ENCODE measurements at places on chromosomes 5 and 9. TPM values are rescaled to one million over a fixed set of nuclear protein-coding genes. Genes with fewer than 3 reads are reported as not detected.

The NUTM2G gene
- polyA plus RNA-seq = not detected

- no peak for DNase-seq
Observed at GRCh38 chr9:136578915-136579649, 33.2 kb upstream of the NOTCH1 start.

DNA sequence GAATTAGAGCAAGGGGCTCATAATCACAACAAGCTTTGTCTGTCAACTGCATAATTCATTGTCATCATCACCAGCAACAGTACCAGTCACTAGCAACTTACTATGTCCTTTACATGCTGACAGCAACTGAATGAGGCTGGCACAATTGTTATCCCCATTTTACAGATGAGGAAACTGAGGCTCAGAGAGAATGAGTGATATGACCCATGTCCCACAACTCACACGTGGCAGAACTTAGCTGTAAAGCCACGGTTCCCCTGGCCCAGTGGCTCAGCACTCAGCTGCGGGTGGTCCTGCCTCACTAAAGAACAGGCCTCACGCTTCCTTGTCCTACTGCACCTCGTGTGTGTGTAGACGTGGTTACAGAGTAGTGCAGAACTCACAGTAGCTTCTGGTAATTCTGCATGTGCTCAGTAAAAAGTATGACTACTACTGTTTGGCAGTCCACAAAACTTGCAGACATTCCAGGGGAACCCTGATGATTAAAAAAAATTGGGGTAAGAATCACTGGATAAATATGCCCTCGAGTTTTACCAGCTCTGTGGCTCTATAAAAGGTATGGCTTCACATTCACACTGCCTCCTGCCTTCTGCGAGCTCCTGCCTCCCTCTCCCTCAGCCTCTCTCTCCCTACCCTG lies 30.2 kb downstream of the AFAP1L1 start:
- no peak for DNase-seq

GRCh38 chr5:149381986-149382338 lies 2.9 kb upstream of the IL17B start:
- DNase-seq = peak; percentile 52

DNA sequence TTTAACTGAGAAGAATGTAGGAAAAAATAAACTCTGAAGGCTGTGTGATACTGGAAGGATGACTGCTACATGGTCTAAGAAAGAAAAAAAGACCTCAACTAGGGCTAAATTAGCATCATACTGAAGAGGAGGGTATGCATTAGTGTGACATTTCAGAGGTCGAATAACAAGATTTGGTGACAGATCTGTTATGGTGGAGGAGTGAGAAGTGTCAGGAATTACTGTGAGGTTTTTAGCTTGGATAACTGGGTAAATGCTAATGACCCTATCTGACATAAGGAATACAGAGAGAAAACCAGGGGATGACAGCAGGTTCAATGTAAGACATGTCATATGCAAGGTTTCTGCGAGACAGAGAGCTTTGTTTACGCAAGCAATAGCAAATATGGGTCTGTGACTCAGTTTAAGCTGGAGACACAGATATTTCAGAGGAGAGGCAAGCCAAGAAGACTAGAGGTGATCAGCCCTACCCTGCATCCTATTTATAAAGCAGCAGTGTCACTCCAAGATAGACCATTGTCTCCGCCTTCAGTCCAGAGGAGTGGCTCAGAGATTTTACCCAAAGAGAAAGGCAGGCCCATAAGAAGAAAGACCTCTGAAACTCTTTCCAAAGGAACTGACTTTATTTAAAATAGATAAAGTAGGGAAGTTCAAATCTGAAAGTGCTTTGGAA lies 44.3 kb downstream of the FBN2 start:
- no peak for DNase-seq

- no peak for DNase-seq
Observed at GRCh38 chr9:86550401-86550800, 196.2 kb upstream of the TUT7 start.

- no peak for DNase-seq
Observed at GRCh38 chr9:70031141-70031545, 12.5 kb upstream of the MAMDC2 start.

The TAF11L10 gene
- not detected for polyA plus RNA-seq

DNA sequence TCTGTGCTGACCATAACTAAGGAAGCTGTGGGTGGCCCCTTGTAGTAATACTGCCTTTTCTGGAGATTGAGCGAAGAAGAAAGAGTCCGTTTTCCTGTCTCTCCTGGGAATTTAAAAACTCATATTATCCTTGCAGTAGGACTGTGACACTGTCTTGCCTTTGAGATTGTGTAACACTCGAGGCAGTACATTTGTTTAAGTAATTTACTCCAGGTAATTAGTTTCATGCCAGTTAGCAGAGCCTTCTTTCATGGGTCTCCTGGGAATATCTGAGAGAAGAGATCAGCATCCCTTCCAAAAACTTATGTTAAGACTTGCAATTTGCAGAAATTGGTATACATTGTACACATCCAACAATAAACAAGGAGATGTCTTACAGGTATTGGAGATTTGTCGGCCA lies 405.6 kb downstream of the DMRT2 start:
- no peak for DNase-seq

DNA sequence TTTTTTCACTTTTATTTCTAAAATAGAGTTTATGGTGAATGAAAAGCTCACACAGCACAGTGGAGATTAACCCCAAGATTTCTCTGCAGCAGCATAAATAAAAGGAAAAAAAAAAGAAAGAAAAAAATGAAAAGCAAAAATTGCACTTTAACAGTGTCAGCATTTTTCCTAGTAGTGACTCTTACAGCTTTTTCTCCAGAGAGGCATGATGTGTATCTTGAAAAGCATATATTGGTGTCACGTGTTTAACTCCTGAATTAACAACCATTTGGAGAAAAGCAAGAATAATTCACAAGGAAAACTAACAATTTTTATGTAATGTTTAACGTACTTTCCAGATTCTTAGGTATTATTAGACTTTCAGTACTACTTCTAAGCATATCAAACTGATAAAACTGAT lies 67.9 kb downstream of the ADGRV1 start:
- no peak for DNase-seq

The EPB41L4A gene
- not detected for polyA plus RNA-seq

GRCh38 chr5:149682532-149683075 lies 47.5 kb upstream of the PPARGC1B start:
- no peak for DNase-seq

GRCh38 chr5:82151204-82151603 lies 127.0 kb downstream of the RPS23 start:
- DNase-seq = no peak

The PRSS3 gene
- polyA plus RNA-seq = not detected

DNA sequence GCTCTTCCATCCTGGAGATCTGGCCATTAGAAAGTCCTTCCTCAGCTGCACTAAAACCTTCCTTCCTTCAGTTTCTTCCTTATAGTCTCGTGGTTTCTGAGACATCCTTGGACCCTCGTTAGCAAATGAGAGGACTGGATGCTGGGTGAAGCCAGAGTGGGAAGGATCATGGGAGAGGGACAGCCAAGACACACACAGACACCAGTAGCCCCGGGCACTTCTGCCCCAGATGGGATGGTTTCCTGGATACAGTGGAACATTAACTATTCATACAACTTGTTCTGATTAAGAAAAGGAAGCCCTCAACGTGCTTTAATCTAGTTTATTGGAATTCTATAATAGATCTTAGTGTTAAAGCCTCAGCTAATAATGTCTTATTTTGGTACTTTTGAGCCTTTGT lies 125.5 kb downstream of the SEC61B start:
- no peak for DNase-seq

The ZNF79 gene
- 4.0 TPM for polyA plus RNA-seq

DNA sequence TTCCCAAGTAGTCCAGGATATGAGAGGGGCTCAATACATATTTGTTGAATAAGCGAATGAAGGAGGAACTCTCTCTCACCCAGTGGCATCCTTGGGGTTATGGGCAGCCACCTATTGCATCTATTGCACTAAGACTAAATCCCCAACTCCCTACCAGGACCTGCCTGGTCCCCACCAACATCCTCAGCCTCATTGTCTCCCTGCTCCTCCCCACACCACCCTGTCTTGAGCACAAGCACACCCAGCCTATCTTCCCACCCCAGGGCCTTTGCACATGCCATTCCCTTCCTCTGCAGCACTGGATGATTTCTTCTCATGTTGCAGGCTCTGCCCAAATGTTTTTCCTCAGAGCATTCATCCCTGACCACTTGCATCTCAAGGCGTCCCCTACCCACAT lies 133.8 kb downstream of the BARX1 start:
- DNase-seq = no peak

DNA sequence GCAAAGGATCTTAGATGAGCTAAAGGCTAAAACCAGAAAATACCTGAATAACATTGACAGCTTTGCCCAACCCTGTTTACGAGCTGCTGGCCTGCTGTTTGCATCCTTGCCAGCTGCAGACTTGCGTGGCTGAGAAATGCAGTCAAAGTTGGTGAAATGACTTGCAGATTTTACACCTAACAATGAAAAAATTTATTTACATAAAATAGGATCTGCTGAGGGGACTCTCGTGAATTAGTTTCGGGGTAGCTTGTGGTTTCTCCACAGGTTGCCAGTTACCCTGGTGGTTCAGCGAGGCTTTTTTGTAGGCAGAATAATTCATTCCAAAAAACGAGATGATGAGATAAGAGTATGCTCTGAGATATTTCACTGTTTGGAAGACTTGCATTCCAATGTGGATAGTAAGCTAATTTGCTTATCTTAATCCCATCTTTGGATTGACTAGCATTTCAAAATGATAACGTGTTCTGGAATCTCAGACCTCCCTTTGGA lies 65.7 kb upstream of the FANCC start:
- DNase-seq = peak; percentile 25

DNA sequence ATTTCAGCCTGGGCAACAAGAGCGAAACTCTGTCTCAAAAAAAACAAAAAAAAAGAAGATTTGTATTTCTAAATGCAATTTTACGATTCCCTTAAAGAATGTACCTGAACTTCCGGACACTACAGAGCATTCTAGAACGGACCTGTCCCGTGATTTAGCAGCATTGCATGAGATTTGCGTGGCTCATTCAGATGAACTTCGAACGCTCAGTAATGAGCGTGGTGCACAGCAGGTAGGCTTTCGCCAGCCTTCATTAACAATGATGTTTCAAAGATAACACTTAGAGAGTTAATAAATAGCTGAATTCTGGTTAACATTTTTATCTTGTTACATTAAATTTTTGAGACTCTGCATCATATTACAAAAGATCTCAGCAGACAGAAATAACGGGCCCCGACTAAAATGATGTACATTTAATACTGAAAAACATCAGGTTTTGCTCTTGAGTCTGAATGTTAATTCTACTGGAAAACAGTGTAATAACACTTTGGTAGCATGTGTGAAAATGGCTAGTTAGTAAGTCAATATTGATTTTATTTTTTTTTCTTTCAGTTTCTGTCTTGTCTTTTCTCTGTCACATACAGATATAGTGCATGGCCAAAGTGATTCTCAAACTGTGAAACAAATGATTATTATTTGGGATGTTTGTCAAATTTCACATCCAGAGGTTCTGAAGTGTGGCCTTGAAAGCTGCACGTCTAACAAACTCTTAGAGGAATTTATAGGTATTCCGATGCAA lies 23.3 kb downstream of the CCNH start:
- no peak for DNase-seq

The CER1 gene
- polyA plus RNA-seq = 0.18 TPM

- peak; percentile 9 for DNase-seq
Observed at GRCh38 chr5:140806834-140807775, at the start of gene PCDHA4. Gene PCDHA4 (plus strand): TSS chr5:140807068.

GRCh38 chr5:133754575-133755169 lies 142.3 kb upstream of the FSTL4 start:
- DNase-seq = peak; percentile 28

The PCDHGA1 gene
- polyA plus RNA-seq = 0.40 TPM

The SLC36A2 gene
- polyA plus RNA-seq = not detected

DNA sequence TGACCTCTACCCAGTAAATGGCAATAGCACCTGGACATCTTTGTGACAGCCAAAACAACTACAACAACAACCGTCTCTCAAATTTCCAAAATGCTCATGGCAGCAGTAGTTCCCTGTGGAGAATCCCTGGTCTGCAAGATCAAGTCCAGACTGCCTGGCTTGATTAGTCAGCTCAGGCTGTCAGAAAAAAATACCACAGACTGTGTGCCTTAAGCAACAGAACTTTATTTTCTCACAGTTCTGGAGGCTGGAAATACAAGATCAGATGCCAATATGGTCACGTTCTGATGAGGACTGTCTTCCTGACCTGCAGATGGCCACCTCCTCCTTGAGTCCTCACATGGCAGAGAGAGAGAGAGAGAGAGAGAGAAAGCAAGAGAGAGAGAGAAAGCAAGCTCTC lies 52.3 kb upstream of the MOCS2 start:
- DNase-seq = no peak

DNA sequence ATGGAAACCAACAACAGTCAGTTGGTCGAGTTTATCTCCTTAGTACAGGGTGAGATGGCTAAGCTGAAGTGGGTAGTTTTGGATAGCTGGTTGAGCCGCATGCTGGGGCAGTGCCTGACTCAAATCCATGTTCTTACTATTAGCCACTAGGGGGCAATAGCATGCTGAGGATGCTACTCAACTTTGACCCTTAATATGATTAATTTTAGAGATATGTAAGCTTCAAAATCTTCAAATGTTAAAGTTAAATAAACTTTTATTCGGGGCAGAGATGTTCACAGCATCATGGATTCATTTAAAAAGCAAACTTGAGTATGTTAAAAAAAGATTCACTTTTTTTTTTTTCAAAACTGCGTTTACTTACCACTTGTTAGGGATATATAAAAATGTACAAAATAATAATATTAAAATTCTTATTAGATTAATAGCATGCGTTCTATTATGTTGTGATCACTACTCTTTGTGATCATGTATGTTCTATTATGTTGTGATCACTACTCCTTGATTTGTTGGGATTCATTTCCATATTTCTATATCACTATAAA lies 57.0 kb downstream of the C9orf153 start:
- DNase-seq = peak; percentile 16

The PTGDS gene
- 0.31 TPM for polyA plus RNA-seq

- DNase-seq = peak; percentile 85
Observed at GRCh38 chr5:140261403-140262171, 41.3 kb downstream of the PFDN1 start.

The EXOC3 gene
- 9.2 TPM for polyA plus RNA-seq

DNA sequence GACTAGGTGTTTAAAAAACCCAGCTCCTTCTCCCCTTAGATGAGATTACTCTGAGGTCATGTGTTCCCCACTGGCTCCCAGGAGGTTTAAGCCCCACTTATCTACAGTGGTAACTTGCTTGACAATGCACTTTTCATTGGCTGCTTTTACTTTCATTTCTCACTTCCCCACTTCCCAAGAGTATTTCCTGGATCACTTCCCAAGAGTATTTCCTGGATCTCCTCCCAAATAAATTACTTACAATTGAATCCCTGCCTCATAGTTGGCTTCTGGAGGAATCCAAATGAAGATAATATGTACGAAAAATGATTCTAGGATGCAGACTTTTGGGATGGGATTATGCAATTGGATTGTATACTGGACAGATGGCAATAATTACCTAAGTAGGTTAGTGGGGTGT lies 47.1 kb upstream of the CHSY3 start:
- no peak for DNase-seq

The DMGDH gene
- polyA plus RNA-seq = 3.2 TPM

- peak; percentile 59 for DNase-seq
Observed at GRCh38 chr9:70484232-70485130, 70.0 kb upstream of the KLF9 start.

- DNase-seq = no peak
Observed at GRCh38 chr9:108239696-108240321, 616.0 kb downstream of the ACTL7B start.
